ENCODE measurements at places on chromosomes 7 and 10. TPM values are rescaled to one million over a fixed set of nuclear protein-coding genes. Genes with fewer than 3 reads are reported as not detected.
A peak's percentile ranks its signal among the peaks of the same experiment; 100 is the strongest.

Gene GPR26
- not detected for total RNA-seq

Gene NODAL
- total RNA-seq, result not detected

Gene TMEM236
- total RNA-seq, result under 0.01 TPM

Gene RADIL
- total RNA-seq, result 2.5 TPM

Gene CLDN3
- total RNA-seq, result not detected

Gene PANK1
- total RNA-seq, result 6.3 TPM

Gene MAT1A
- not detected for total RNA-seq

DNA sequence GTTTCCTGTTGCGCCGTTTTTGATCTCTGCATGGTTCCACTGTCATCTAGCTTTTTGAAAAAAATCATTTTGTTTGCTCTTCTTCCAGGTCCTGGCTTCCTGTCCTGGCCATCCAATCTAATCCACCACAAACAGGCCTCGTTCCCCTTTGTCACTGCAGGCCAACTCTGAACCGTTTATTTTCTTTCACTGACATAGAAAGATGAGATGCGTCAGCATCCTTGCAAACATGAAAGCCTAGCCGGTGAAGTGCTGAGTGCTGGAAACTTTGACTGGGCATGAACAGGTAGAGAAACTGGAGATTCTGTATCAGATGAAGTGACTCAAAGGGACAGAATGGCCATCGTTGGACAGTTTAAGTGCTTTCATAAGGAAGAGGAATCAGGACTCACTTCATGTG, 1247.8 kb downstream of the TYW1 start:
- DNase-seq, result no peak

DNA sequence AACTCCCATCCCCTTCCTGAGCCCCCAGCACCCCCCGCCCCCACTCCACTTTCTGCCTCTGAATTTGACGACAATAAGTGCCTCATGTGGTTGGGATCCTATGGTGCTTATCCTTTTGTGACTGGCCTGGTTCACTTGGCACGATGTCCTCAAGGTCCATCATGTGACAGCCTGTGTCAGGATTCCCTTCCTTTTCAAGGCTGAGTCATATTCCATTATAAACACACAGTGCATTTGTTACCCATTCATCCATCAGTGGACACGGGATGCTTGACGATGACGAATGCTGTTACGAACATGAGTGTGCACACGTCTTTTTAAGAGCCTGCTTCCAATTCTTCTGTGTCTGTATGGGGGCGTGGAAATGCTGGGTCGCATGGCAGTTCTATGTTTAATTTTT, 26.7 kb downstream of the SHH start:
- peak; percentile 32 for DNase-seq

DNA sequence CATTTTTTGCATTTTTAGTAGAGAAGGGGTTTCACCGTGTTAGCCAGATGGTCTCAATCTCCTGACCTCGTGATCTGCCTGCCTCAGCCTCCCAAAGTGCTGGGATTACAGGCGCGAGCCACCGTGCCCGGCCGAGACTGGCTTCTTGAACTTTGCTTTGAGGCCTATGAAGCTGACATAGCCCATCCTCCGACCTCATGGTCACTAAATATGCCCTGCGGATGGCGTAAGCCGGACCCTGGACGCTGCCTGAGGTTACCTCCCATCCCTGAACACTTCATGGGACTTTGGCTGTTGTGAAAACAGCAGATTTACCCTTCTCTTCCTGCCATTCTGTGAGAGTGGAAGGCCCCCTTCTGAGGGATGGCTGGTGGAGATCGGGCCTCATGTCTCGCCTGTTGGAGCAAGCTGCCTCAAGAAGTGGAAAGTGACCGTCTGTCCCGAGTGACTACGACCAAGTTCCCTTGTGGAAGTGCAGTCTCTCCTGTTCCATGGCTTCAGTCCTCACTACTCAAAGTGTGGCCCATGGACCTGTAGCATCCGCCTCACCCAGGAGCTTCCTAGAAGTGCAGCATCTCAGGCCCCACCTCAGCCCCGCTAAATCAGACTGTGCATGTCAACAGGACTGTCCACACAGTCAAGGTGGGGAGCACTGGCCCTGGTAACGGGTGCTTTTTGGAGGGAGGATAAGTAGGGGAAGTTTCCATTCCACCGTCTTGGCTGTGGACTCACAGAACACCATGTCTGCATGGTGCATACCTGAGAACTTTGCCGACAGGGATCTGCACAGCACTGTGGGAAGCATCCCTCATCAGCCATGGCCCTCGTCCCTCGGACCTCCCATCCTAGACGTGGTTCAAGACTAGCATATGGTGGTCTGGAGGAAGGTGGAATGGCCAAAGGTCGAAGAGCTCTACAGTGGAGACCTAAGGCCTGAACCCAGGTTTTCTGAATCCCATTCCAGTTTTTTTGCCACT, 210.5 kb upstream of the SHH start:
- DNase-seq, result no peak

DNA sequence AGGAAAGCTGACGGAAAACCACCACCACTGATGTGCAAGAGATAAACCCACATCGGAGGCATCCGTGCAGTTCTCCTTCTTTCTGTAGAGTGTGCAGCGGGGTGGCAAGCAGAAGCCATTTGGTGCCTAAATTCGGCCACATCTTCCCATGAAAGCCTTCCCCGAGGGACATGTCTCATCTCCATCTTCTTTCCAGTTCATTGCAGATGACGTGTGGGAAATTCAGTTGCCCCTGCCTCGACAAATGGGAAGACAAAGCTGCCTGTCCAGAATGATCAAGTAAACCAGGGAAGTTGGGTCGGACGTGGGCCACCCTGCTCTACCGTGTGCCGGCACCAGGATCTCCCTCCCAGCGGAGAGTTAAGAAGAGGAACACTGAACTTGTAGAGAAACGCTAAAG, 14.5 kb downstream of the BEND7 start:
- no peak for DNase-seq

DNA sequence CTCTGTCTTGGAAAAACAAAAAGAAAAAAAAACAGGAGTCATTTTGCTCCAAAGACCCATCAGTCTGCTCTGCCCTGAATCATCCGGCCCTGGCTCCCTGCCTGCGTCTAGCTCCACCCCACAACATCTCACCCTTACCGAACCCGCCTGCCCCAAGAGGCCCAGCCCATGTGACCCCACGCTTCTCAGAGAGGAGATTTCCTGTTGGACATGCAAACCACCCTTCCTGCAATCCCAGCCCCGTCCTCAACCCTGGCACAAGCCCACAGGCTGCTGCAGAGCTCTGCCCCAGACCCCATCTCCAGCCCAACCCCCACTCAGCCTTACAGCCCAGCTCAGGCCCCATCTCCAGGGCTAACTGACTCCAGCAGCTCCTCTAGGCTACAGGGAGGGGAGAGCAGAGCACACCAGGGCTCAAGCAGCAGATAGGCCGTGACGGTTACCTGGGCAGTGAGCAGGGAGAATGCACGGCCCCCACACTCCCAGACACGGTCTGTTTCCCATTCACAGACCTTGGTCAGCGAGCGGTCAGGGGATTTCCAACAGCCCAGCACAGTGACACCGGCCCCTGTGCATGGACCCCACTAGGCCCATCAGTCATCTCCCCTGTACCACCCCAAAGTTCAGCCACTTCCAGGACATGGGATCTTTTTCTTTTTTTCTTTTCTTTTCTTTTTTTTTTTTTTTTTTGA, 69.9 kb upstream of the GTF2I start:
- DNase-seq, result peak; percentile 95

DNA sequence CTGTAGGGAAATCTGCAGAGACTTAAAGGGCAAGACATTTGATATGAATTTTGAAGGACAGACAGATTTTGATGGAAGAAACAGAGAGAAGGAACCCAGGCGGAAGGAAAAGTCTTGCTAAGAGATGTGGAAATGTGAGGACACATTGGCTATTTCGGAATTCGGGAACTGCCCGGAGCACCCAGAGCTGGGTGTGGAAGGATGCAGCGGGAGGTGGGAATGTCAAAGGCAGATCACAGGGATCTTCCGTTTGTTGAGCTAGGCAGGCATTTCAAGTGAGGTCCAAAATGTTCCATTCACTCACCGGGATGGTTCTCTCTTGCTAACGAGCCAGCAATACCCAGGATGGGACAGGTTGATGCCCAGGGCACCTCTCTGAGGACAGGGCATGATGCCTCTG, 87.2 kb upstream of the CTBP2 start:
- DNase-seq, result no peak

DNA sequence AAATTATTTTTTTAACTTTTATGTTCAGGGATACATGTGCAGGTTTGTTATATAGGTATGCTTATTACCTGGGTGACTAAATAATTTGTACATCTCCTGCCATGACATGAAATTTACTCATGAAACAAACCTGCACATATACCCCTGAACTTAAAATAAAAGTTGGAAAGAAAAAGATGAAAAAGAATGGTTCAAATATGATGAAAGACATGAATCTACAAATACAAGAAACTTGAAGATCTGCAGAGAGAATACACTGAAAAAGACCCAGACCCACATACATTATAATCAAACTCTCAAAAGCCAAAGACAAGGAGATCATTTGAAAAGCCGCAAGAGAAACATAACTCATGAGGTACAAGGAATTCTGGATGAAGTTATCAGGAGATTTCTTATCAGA, 70.2 kb downstream of the AKR1C4 start:
- no peak for DNase-seq

DNA sequence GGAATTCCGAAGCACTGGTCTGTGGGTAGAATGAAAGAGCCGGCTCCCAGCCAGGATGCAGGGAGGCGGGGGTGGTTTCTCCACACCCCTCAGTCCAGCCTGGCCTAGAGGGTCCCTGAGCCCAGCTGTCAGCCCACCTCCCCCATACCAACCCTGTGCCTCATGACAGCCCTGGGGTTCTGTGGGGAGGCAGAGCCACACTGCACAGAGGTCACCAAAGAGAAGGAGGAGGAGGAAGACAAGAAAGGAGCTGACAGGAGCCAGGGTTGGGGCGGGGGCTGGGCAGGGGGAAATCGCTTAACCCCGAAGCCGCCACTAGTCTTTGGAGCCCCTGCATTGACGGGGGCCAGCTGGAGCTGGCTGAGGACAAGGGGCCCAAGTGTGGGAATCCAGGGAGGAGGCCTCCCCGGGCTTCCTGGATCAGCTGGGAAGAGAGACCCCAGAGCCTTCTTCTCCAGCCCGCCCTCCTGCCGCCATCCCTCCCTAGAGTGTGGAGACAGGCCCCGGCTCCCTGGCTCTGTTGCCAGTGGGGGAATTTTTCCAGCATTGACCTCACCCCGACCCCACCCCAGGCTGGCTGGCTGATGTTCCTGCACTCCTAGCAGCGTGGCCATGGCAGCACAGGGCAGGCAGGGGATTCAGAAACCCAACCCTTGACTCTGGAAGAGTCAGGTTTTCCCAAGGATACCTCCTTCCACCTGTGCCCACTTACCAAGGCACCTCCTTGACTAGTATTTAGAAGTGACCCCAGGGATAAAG, 32.5 kb downstream of the KAZALD1 start:
- DNase-seq, result no peak

DNA sequence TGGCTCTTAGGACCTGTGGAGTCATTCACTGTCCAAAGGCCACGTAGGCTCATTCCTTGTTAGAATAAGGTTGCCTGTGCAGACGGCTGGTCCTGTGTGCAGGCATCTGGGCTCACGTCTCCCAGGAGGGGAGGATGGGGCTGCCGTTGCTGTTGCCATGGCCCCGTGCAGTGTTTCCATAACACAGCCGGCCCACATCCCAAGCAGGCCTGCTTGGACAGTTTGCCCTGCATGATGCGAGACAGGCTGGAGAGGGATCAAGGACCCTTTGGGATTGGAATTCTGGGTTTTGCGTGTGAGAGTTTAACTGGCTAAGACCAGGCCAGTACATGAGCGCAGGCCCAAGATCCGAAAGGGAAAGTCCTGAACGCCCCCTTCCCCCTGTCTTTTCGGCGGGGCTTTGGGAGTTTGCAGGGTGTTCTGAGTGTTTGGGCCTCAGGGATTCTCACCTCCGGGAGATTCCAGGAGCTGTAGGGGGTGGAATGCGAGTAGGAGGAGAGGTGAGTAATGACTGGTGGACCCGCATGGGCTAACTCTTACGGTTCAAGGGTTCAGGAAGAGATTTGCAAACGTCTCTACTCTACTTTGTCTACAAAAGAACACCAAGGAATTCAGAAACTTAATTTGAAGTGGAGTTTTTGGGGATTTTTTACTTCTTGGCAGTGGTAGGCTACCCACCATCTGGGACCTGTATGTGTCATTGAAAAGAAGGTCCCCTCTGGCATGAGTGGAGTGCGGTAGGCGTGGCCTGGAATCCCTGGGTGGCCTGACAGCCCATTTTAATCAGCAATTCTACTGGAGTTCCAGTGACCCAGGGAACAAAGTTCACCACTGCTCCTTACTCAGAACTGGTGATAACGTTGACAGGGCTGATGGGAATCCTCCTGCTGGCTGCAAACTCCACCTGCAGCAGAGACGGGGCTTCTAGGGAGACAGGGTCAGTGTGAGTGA, 125.4 kb downstream of the ITIH5 start:
- no peak for DNase-seq

DNA sequence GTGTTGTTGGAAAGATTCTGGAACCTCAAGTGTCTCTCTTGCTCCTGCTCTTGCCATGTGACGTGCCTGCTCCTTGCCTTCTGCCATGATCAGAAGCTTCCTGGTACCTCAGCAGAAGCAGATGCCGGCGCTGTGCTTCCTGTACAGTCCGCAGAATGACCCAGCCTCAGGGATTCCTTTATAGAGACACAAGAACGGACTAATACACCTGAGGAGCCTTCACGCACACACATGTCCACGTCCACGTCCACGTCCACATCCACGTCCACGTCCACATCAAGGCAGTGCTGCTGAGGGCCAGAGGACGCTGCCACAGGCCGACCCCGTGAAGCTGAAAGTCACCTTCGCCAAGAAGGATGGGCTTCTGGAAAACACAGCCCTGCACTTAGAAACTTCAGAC, 190.1 kb downstream of the MAD1L1 start:
- no peak for DNase-seq

DNA sequence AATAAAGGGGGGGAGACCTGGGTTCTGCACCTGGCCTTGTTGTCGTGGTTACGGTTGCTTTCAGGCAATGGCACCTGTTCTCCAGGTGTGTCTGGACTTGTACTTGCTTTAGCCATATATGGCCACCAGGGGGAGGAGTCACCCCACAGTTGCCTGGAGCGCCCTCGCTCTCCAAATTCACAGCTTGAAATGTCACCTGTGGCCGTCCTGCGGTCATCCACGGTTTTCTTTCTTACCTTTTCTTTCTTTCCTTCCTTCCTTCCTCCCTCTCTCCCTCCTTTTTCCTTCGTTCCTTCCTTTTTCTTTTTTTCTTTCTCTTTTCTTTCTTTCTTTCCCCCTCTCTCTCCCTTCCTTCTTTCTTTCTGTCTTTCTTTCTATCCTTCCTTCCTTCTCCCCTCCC, 157.2 kb upstream of the ZNF92 start:
- DNase-seq, result no peak

DNA sequence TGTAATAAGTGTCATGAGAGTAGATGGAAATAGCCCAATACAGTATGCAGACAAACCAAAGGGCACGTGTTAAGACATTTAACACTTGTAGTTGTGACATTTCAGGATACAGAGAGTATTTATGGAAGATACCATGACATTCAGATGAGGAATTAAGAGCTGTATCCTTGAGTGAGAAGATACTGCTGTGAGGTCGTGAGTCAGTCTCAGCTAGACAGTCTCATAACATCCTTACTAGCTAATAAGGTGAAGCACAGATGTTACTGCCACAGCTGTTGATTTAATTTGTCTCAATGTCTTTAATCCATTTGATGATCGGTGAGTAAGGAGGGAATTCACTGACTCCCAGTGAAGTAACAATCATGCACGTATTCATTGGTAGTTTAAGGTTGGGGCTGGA, 288.0 kb upstream of the AKR1E2 start:
- peak; percentile 41 for DNase-seq

All from LHCN-M2 (cell line).